Activated naive CD8-positive, alpha-beta T cell treated with anti-CD3 and anti-CD28 coated beads for 36 hours (primary cell): ENCODE measurements at places on chromosomes 6 and 20. TPM values are rescaled to one million over a fixed set of nuclear protein-coding genes. Genes with fewer than 3 reads are reported as not detected.
A peak's percentile ranks its signal among the peaks of the same experiment; 100 is the strongest.

OLIG3 gene
- total RNA-seq: 0.21 TPM

NOX3 gene
- total RNA-seq: not detected

GRCh38 chr20:58623579-58624473, 27.3 kb upstream of the STX16 start:
- no peak for DNase-seq

GRCh38 chr6:136703331-136703865, 88.9 kb downstream of the MAP3K5 start:
- DNase-seq: no peak

GRCh38 chr6:152170702-152171667, 363.5 kb downstream of the ESR1 start:
- peak; percentile 42 for DNase-seq

GRCh38 chr6:144029452-144029851, 21.4 kb upstream of the PLAGL1 start:
- DNase-seq: no peak

DNA sequence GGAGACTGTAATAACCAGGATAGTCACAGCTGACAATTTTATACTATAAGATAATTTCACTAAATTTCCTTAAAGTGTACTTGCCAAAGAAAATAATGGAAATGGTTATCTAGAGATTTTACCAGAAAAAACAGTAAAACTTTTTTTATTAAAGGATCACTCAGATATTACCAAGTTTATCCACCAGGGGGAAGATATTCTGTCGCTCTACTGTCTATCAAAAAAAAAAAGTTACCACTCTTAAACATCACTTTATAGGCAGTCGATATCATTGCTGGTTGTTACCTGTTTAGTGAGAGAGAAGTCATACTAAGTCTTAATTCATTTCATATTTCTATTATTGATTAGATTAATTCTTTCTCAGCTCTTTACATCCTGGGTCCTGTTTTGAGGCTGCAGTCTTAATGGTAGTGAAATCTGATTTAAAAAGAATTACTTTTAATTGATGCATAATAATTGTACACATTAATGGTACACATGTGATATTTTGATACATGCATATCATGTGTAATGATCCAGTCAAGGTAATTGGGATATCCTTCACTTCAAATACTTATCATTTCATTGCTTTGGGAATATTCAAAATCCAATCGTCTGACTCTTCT, 18.9 kb downstream of the L3MBTL3 start:
- no peak for DNase-seq

DNA sequence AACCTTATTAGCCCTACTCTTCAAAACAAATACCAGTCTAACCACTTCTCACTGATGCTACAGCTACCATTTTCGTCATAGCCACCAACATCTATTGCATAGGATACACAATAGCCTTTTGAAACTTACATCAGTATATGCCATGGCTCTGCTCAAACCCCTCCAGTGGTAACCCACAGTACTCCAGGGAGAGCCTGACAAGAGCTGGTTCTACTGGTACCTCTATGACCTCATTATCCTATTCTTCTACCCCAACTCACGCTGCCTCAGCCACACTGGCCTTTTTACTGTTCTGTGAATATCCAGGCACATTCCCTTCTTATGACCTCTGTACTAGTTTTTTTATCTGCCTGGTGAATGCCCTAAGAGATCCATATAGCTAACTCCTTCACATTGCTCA, 157.6 kb downstream of the ARHGAP18 start:
- DNase-seq: no peak

GRCh38 chr6:41677124-41677921, 39.1 kb downstream of the MDFI start:
- no peak for DNase-seq

DNA sequence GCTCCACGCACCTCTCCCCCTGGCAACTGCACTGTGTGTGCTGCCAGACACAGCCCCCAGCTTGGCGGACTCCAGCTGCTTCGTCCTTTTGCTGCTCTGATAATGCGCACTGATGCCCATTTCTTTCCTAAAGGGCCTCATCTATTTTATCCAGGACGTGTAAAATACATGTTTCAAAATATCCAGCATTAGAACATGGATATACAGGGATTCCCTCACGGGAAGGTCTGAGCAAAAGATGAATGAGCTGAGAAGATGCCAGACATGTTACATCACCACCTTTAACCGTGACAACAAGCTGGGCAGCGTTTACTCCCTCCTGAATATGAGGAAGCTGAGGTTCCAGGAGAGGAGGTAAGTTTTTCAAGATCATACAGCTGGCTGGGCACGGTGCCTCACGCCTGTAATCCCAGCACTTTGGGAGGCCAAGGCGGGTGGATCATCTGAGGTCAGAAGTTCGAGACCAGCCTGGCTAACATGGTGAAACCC, 32.8 kb downstream of the TNXB start:
- no peak for DNase-seq

DNA sequence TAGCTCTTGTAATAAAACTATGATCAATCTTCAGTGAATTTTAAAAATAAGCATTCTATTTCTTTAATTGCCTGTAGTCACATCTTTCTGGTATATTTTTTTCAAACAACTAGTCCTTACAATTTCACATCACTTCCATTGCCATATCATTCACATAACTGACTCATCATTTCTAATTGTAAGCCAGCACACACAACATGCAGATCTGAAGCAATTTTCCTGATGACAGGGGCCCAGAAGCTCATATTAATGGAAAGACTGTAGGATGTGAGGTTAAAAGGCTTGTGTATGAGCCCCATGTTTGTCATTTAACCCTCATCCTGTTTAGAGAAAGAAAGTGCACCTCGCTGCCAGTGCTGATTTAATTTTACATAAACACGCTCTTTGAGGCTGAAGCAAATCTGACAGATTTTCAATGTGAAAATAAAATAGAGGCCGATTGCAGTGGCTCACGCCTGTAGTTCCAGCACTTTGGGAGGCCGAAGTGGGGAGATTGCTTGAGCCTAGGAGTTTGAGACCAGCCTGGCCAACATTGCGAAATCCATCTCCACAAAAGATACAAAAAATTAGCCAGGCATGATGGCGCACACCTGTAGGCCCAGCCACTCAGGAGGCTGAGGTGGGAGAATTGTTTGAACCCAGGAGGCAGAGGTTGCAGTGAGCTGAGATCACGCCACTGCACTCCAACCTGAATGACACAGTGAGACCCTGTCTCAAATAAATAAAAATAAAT, 40.1 kb upstream of the LTV1 start:
- no peak for DNase-seq
